ENCODE measurements at places on chromosomes 6 and 20. TPM values are rescaled to one million over a fixed set of nuclear protein-coding genes. Genes with fewer than 3 reads are reported as not detected.

Gene PRICKLE4
- total RNA-seq = 1.3 TPM

Gene DLL1
- 0.38 TPM for total RNA-seq

Gene KCNB1
- not detected for total RNA-seq

Gene ARMC12
- 0.89 TPM for total RNA-seq

Gene RSPH4A
- total RNA-seq = 0.13 TPM
